Stimulated activated CD4-positive, alpha-beta T cell treated with anti-CD3 and anti-CD28 coated beads, Interleukin-15, amount 100 ng/mL, for 1 hour (primary cell): ENCODE measurements at places on chromosomes 4 and X.

DNA sequence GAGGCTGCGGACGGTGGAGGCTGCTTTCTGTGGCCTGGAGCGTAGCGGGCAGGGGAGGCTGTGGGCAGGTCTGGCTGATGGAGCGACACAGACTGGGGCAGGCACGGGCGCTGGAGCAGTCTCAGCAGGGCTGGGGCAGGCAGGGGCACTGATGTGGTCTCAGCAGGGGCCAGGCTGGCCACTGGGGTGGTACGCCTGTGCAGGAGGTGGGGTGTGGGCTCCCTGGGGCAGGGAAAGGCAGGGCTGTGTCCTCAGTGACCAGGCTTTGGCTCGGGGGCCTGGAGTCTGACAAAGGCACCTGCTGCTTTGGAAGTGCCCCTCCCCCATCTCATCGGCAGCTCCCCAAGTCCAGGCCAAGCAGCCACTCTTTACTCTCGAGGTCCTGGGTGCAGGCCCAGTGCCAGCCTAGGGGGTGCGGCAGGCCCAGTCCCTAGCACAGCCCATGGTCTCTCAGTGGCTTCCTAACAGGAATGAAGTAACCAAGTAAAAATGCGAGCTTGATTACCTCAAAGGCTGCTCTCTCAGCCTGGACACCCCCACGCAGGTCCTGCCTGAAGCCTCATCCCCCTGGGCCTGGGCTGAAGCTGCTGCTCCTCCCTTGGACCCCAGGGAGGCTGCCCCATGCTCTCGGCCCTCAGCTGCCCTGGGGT lies 55.5 kb downstream of the ADRA2C start:
- DNase-seq, result no peak

DNA sequence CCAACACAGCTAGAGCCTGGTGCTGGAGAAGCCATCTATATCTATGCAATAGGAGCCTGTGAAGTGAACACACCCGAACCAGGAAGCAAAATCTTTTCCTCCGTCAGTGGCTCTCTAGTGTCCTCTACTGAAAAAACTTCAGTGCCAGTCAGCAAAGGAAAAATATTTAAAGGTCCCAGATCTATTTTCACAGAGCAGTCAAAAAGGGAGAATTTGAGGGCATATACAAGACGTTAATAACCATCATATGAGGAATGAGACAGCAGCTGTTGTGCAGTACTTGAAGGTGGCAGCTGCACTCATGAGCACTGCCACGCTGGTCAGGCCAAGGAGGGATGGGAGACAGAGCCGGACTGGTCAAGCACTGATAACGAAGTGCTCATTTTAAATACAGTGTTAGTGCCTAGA lies 14.4 kb downstream of the MCUB start:
- no peak for DNase-seq

DNA sequence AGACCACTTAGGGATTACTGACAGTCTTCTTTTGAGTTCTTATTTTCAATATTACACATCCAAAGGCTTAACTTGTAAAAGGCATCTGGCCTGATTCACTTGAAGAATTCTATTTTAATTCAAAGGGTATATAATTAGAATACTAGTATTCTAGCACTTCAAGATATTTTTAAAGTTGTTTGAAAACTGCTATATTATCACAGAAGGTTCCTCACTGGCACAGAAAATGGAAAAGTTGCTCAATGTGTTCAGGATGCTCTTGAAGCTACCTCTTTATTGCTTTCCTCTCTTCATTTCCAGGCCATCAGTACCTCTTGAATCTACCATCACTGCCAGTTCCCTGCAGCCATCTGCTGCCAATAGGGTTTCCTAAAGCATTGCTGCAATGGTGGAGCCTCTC lies 271.4 kb downstream of the KCNIP4 start:
- no peak for DNase-seq

GRCh38 chr4:83651846-83652245 lies 115.9 kb downstream of the GPAT3 start:
- DNase-seq, result no peak

DNA sequence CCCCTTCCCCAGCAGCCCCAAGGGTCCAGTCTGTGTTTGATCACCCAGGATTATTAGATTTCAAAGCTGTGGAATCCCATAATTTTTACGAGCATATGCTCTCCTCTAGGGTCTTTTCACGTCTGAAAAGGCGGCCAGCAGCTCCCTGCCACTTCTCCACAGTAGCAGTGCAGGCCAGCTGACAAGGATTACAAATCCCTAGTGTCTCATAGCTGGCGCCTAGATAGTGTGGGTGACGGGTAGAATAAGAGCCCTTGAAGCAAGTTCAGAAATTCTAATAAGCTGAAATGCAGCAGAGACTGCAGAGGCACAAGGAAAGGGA lies 79.4 kb downstream of the RLIM start:
- no peak for DNase-seq

- DNase-seq, result no peak
These were observed 5.6 kb downstream of the NYX start for GRCh38 chrX:41452565-41453356.

GRCh38 chr4:53380221-53380620 lies 2.8 kb downstream of the FIP1L1 start:
- DNase-seq, result no peak

DNA sequence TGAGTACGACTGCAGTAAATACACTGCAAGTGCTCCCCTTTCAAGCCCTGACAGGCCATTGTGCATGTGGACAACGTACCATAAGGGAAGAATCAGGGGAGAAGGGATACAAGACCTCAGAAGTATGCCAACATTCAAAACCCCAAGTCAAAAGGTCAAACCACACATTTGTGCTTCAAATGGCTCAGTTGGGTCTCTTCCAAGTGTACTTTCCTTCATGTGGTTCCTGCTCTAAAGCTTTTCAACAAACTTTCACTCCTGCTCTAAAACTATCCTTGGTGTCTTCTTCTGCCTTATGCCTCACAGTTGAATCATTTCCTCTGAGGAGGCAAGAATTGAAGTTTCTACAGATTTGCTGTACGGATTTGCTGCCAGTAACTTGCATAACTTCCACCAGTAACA lies 305.7 kb upstream of the SLIT2 start:
- no peak for DNase-seq

DNA sequence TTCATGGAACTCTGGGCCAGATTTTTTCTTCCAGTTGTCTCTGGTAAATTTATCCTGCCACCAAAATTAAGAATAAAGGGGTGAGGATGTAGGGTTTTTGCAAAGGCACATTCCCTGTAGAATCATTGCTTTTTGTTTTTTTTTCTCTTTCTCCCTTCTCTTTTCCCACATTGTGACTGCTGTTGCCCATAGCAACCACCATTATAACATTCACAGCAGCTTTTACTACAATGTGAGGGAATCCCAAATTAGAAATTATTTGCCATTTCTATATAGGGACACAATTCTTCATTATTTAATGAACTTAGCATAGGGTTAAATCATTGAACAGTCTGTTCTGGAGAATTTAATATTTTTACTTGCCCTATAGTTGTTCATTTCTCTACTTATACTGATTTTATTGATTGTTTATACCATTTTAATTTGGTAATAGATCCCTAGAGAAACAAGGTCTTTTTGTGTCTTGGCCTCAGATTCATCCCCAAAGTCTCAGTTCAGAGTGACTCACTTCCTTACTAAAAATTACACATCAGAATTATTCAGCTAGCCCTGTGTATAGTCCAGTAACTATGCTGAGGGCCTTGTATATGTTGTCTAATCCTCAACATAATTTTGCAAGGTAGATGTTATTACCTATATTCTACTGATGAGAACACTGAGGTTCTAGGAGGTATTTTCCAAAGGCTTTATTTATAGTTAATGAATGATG lies 80.8 kb upstream of the ANK2 start:
- DNase-seq, result no peak

GRCh38 chr4:55742655-55743202 lies 76.9 kb upstream of the EXOC1L start:
- no peak for DNase-seq

GRCh38 chrX:100931218-100931924 lies 2.7 kb upstream of the XKRX start:
- DNase-seq, result no peak

DNA sequence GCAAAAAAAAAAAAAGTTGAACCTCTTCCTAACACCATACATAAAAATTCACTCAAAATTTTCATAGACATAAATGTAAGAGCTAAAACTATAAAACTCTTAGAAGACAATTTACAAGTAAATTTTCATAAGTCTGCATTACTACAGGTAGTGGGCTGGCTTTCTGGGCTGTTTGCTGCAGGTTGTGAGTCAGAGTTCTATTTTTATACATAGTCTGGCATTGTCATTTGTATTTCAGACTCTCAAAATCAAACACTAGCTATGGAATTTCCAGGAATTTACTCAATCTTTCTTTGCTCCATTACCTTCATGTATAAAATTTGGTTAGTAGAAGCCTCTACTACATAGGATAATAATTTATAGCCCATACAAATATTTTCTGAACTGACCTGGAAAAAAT lies 227.2 kb downstream of the COX18 start:
- DNase-seq, result no peak

DNA sequence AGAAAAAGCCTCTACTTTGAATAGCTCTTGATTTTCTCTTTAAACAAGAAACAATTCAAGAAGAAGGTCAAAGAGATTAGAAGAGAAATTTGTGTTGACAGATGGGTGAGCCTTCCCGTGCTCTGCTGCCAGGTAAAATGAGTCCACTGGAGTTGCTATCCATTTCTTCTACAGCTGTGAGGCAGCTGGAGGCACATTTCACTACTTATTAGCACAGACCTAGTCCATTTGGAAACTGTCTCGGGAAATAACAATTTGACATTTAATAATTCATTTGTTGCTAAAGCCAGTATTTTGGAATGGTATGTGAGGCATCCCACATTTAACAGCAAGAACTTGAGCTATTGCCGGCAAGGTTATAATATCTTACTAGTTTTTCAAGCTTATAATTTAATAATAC lies 396.8 kb upstream of the GRIA3 start:
- DNase-seq, result no peak

GRCh38 chrX:19750028-19750782 lies 137.2 kb downstream of the SH3KBP1 start:
- DNase-seq, result no peak

GRCh38 chr4:98786866-98787265 lies 128.5 kb upstream of the TSPAN5 start:
- no peak for DNase-seq

- DNase-seq, result no peak
These were observed 193.6 kb upstream of the BANK1 start for GRCh38 chr4:101596781-101597552.

GRCh38 chrX:40012039-40012867 lies 85.5 kb downstream of the BCOR start:
- DNase-seq, result no peak

DNA sequence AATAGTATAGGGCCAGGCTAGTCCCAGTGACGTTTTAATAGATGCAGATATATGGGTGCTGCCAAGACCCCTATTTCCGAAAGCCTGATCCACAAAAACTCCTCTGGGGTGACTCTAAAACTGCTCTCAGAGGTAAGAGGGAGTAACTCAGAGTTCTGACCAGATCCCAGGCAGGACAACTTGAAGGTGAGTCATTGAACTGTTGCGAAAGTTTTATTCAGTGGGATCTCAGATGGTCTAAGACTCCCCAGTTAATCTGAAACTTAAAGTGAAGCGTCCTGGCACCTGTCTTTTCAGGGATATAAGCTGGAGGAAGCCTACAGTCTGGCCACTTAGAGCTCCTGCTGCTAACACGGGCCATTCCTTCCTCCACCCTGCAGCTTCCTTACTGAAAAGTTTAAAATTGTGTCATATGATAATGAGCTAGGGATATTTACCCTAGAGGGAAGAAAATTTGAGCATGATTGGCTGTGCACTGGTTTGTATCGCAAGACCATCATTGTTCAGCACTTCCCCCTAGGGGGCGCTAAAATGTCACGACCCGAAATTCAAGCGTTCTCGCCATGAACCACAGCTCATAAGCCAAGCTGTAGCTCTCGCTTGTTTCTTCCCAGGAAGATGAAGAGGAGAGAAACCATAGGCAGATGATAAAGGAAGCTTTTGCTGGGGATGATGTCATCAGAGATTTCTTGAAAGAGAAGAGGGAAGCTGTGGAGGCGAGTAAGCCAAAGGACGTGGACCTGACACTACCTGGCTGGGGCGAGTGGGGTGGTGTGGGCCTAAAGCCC lies 19.5 kb downstream of the UTP14A start:
- DNase-seq, result peak; percentile 27

DNA sequence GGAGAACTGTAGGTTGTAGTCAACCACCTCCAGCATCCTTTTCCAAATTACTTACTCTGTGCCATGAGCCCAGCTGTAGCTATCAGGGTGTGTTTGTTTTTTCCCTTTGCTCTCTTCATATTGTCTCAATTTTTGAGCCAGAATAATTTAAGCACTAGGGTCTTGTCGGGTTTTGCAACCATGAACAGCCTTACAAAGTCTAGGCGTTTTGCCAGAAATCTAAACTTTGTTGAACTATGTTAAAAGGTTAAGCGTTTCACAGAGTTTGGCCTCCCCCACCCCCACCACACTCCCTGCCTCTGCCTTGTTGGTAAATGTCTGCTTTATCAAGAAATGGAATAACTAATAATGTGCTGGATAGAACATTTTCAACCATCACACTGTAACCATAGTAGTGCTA lies 190.6 kb upstream of the TTC29 start:
- DNase-seq, result no peak

DNA sequence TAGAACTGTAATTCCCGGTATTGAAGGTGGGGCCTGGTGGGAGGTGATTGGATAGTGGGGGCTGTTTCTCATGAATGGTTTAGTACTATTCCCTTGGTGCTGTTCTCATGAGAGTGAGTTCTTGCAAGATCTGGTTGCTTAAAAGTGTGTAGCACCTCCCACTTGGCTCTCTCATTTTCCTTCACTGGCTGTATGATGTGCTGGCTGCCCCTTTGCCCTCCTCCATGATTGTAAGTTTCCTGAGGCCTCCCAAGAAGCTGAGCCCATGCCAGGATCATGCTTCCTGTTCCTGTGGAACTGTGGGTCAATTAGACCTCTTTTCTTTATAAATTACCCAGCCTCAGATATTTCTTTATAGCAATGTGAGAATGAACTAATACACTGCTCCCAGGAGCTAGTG lies 8.7 kb downstream of the ANXA10 start:
- DNase-seq, result no peak

DNA sequence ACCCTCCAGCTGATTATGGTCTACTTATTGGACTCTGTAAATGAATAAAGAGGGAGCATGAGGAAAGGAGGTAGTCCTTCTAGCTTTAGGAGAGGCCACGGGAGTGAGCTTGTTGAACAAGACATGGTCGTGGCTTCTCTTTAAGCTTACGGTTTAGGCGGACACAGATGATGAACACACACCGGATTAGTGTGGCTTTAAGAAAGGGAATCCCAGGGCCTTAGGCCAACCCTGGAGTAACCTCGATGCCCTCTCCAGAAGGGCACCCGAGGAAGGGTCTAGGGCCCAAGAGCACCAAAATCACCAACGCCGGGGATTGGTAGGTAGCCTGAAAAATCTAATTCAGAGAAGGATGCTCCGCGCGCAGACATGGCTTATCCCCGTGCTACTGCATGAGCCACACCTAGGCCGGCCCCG lies 39.4 kb downstream of the ERVMER34-1 start:
- no peak for DNase-seq
